ENCODE measurements at places on chromosomes 5 and 9.

- no peak for DNase-seq
Measured at GRCh38 chr5:170293273-170293672, 4.3 kb downstream of the LCP2 start.

- DNase-seq = no peak
Measured at GRCh38 chr9:110189559-110190320, 18.2 kb downstream of the C9orf152 start.

DNA sequence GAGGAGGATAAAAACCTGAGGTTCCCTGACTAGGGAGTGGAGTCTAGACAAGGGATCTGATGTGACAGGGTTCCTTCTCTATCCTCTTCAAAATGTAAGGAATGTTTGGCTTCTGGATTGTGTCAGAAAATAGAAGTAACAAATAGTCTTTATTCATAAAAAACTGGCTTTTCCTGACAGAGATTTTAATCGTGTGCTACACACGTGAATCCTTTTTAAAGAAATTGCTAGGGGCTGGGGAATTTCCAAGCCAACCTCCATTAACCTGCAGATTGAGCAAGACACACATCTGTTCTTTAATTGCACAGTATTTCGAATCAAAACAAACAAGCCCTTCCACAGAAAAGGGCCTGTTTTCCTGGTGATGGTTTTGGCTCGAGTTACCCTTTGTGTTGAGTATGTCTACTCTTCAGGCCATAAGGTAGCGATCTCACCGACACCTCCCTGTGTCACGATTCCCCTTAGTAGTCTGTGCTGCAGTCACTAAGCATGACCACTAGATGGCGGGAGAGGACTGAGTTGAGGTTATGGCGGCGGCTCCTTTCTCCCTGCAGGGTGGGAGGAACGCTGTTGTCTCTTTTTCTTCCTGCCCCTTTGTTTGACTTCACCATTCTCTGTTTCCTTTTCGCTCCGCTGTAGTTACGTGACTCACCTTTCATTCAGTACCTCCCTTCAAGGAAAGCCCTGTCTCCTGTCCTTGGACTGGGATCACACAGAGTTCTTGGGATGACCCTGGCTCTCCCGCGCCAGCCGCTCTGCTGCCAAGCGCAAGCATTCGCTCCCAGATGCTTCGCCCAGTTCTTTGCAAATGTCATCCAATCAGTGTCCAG lies 137.1 kb upstream of the SLC24A2 start:
- DNase-seq = peak; percentile 81

DNA sequence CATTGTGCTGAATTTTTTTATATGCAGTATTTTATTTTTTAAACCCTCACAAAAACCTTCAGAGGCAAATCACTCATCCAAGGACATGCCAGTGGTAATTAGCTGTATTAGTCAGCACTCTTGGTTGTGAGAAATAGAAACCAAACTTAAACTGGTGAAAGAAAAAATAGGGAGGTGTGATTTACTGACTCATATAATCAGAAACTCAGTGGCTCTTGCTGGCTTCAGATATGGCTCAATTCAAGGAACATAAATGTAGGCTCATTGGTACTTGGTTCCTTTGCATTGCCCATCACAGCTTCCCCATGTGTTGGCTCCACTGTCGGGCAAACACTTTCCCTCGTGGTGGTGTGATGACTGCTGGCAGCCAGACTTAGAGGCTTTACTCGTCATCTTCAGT lies 497.2 kb downstream of the MAT2B start:
- DNase-seq = no peak

DNA sequence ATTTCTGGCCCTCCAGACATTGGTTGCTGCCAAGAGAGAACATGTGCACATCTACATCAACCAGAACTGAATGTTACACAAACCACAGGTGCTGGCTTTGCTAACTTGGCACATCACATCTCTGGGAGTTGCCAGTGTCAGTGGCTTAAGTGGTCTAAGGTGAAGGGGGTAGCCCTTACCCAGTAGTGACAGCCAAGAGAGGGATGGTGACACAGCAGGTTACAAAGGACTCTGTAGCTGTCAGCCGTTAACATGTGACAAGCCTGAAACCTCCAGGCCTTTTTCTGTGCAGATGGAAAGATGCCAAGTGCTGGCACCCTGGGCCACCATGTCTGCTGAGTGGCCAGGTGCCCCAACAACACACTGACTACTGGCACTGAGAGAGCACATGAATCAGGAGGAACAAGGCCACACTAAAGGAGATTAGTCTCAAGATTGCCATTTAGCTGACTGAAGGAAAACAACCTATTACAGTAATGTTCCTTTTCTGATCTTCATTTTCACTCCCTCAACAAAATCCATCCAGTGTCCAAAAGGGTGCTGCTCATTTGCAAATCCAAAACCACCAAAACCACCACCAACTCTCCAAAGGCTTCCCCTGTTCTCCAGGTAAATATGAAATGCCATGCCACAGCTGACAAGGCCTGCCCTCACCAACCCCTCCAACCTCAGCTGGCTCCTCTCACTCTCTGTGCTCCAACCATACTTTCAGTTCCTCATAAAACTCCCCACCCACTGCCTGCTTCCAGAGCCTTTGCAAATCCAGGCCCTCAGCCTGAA lies 20.2 kb downstream of the SIL1 start:
- DNase-seq = no peak

- no peak for DNase-seq
Measured at GRCh38 chr5:143495821-143496275, 92.4 kb upstream of the NR3C1 start.

GRCh38 chr5:11378461-11378860 lies 525.8 kb downstream of the CTNND2 start:
- no peak for DNase-seq

- no peak for DNase-seq
Measured at GRCh38 chr5:78562001-78562400, 86.6 kb downstream of the LHFPL2 start.

- DNase-seq = no peak
Measured at GRCh38 chr5:37034955-37035354, 158.4 kb downstream of the NIPBL start.

GRCh38 chr5:54702470-54702869 lies 184.9 kb downstream of the SNX18 start:
- no peak for DNase-seq

- DNase-seq = no peak
Measured at GRCh38 chr5:62314213-62314830, 8.3 kb downstream of the KIF2A start.

GRCh38 chr5:73318308-73318719 lies 130.3 kb downstream of the FOXD1 start:
- no peak for DNase-seq

GRCh38 chr5:170151097-170151831 lies 45.6 kb downstream of the FOXI1 start:
- no peak for DNase-seq

GRCh38 chr9:113619491-113620376 lies 156.2 kb downstream of the RGS3 start:
- DNase-seq = no peak

DNA sequence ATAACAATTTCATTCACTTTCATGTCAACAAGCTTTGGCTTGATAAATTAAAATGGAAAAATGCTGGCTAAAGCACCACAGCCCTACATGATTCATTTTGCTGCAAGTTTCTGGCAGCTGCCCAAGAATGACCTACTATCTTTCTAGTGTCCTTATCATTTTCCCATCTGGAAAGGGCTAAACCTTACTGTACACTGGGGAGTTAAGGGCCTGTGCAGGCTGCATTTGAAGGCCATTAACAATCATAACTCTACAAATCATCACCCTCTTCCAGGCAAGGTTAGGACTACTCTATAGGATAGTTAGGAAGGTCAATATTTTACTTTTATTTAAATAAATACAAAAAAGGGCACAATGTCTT lies 579.7 kb upstream of the ZNF608 start:
- no peak for DNase-seq

- DNase-seq = no peak
Measured at GRCh38 chr9:123542435-123543225, 186.6 kb downstream of the CRB2 start.

- no peak for DNase-seq
Measured at GRCh38 chr5:181265092-181265671, 4.2 kb upstream of the TRIM52 start.

GRCh38 chr5:65801352-65801783 lies 79.4 kb downstream of the NLN start:
- DNase-seq = no peak

- DNase-seq = no peak
Measured at GRCh38 chr9:100027543-100027942, 71.3 kb downstream of the ERP44 start.

DNA sequence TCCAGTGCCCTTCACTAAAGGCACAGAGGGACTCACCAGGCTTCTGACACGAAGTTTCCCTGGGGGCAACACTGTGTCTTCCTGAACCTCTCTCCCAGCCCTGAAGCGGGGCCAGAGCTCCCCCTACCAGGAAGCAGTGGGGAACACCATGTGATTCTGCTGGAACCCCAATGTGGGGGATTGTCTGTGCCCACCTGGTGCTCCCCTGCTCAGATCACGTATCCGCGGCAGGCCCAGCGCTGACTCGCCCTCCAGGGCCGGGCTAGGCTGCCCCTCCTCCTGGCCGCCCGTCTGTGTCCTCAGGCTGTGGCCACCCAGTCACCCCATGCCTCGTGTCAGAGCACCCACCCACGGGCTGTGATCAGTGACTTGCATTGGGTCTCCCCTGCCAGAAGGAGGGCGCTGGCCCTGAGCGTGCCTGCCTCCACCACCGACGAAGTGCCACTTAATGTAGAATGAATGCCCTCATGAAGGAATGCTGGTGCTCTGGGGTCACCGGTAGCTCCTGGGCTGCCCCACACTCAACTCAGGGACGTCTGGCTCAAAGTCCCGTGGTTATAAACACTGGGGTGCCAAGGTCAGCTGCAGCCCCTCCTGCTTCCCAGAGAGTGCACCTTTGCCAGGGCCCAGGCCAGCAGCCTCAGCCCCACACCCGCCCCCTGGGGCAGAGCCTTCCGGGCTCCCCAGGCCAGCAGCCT lies 22.1 kb downstream of the SARDH start:
- no peak for DNase-seq

GRCh38 chr9:120368799-120369198 lies 211.2 kb downstream of the CDK5RAP2 start:
- no peak for DNase-seq

- no peak for DNase-seq
Measured at GRCh38 chr9:127308652-127309434, 44.3 kb downstream of the GARNL3 start.

DNA sequence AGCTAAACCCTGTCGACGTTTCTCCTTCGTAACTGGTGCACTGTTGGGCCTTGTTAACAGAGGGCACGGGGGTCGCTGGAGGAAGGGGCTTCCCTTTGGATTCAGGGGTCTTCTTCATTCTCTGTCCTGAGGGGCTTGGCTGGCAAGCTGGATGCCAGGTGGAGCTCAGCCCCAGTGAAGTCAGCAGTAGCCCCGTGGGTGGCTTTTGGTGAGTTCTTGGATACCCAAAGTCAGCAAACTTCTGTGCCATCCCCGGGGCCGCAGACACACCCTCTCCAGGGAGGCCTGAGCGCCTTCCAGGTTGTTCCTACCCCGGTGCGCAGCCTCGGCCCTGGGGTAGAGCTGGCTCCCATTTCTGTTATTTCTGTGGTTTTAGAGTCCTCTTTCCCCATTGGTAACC lies 12.3 kb upstream of the OBP2A start:
- DNase-seq = no peak

Measured in stimulated activated CD4-positive, alpha-beta T cell treated with anti-CD3 and anti-CD28 coated beads, Interleukin-1b, Interleukin-23, amount 100 ng/mL, for 48 hours (primary cell).